ENCODE measurements at places on chromosomes 13 and 19.

GRCh38 chr19:43664018-43664417, 6.0 kb downstream of the PLAUR start:
- no peak for DNase-seq

- no peak for DNase-seq
Measured at GRCh38 chr13:43195551-43195950, 172.2 kb downstream of the DNAJC15 start.

DNA sequence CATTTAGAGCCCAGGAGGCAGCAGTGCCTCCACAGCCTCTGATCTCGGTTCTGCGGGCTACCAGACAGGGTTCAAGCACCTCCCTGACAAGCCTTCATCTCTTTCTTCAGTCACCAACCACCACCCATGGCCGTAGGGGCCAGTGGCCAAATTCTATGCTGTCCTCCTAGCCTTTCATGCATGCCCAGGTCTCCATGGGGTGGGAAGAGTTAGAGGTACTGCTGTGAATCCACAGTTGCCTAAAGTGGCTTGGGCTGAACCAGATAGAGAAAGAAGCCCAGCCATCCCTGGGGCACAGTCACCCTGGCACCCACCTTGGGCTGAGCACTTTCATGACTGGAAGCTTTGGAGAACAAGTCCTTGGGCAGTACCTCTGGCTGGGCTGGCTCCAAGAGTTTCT, 97.4 kb downstream of the ZDHHC20 start:
- no peak for DNase-seq

GRCh38 chr13:24727731-24728601, 36.0 kb upstream of the RNF17 start:
- DNase-seq, result peak; percentile 90

GRCh38 chr19:16739546-16739945, 19.9 kb downstream of the NWD1 start:
- DNase-seq, result no peak

GRCh38 chr19:48398375-48399235, 5.1 kb downstream of the GRIN2D start:
- DNase-seq, result no peak

DNA sequence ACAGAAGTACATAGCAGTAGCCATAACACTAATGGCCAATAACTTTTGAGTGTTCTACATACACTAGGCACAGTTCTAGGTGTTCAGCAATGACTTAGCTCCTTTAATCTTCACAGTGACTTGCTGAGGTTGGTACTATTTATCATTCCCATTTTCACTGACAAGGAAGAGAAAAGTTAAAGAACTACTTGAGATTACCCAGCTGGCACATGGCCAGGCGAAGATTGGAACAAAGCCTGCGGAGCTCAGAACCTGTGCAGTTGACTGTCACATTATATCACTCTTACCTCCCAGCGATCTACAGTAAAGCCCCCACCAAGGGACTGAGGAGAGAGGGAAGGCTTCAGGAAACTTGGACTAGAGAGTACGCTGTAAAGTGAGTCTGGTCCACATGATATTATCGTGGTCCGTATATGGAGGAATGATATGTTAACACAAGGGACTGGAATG, 42.4 kb upstream of the WDFY2 start:
- no peak for DNase-seq
